Activated gamma-delta T cell (primary cell): ENCODE measurements at places on chromosomes 3 and 15.

DNA sequence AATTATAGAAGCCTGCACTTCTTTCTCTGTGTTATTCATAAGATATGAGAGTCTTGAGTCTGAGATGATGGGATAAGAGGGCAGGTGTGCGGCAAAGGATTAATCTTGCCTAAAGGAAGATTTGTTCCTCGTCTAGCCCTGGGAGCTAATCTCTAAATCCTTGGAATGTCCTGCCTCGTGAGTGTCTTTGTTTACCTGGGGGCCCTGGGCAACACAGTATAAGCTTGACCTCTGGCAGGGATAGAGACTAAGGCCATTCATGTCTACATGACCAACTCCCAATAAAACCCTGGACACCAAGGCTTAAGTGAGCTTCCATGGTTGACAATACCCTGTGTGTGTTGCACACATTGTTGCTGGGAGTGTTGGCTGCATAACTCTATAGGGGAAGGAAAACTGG lies 3.2 kb upstream of the AGBL1 start:
- no peak for DNase-seq

GRCh38 chr15:77732514-77733335 lies 100.0 kb upstream of the LINGO1 start:
- no peak for DNase-seq

DNA sequence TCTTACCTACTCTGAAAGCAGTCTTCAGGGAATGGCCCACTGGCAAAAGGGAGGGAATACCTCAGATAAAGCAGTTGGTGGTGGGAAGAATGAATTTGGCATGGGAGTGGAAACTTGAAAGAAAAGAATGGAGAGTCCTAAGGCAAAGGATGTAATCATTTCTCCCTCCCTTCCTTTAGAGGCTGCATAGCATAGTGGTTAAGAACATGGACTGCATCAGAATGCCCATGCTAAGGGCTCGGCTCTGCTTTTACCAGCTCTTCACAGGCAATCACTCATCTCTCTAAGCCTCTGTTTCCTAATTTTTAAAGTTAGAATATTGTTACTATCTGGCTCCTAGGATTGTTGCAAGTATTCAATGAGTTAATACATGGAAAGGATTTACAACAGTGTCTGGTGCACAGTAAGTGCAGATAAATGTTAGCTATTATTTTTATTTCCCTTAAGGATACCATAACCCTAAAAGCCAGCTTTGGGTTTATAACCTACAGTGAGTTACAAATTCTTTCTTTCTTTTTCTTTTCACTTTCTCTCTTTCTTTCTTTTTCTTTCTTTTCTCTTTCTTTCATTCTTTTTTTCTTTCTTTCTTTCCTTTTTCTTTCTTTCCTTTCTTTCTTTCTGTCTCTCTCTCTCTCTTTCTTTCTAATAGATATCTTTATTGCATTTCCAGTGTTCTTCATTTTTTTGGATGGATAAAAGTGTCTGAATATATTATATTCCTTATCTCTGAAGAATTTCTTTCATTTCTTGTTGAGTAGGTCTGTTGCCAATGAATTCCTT lies 23.6 kb downstream of the VEPH1 start:
- no peak for DNase-seq

- DNase-seq = no peak
Measured at GRCh38 chr3:25663347-25663868, 1.3 kb downstream of the TOP2B start.

DNA sequence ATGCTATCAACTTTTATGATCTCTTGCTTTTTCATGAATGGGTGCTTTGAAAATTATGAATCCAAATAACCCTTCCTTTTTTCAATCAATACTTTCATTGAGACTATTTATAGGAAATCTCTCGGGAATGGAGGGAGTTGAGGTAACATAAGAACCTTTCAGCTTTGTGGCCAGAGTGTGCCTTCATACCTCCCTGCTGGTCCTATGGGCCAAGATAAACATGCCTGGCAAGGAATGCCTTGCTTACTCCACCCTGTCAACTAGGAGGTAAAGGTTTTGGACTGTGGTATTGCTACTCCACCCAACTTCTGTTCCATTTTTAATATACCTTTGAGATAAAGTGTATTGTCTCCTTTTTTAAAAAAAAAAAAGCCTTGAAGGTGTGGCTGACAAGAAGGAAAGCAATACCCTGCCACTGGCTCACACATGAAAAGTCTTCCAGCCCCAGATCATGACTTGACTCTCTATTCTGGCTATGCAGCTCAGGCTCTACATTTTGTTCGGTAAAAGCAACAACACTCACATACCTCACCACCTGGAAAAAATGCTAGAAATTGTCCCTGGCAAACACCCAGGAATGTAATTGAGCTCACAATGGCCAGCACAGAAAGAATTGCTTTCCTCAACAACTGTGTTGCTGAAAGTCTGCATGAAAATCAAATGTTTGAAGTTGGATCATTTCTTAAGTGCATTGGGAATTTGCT lies 35.8 kb downstream of the COL8A1 start:
- DNase-seq = no peak

DNA sequence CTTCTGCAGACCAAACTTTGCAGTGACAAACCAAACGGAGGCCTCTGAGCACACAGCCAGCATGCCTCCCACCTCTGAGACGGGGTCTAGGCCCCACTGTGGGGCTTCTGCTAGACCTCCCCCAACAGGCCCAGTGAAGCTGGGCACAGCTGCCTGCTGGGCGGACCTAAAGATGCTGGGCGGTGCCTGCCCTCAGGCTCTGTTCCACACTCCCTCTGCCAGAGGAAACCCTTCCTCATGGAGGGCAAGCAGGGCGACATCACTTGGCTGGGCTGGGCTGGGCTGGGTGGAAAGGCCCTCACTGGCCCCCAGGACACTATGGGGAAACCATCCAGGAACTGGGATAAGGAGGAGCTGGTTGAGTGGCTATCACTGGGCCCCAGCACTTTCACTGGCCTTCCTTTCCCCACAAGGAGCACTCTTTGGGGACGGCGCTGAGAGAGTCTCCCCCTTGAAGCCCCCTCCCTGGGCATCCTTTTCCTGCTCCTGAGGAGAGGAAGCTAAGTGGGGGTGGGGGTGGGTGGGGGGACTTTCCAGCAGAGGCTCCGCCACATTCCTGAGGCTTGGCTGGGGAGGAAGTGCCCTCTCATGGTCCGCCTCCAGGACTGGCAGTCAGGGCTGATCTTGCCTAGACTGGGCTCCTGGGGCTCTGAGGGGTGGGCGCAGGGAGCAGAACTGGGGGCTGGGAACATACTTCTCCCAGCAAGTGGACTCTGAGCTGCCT lies 98.1 kb upstream of the HACD2 start:
- DNase-seq = no peak

GRCh38 chr3:183827809-183828537 lies 2.6 kb upstream of the MAP6D1 start:
- no peak for DNase-seq

DNA sequence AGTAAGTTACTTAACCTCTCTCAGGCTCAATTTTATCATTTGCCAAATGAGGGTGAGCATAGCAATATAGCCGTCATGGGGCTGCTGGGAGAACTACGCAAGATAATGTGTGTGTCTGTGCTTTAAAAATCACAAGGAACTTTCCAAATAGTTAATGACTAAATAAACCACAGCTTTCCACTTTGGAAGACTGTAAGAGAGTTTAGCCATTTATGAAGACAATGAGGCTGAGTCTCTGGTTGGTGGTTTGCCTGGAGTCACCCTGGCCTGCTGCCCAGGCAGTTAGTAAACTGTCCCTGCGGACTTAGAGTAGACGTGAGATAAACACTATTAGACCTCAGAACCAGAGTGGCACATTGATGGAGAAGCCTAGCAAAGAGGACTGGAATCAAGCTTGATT lies 357.7 kb downstream of the CLSTN2 start:
- no peak for DNase-seq

GRCh38 chr3:72756900-72757299 lies 91.3 kb downstream of the SHQ1 start:
- no peak for DNase-seq
